Fibroblast of skin of abdomen (primary cell): ENCODE measurements at places on chromosomes 2 and 18.

DNA sequence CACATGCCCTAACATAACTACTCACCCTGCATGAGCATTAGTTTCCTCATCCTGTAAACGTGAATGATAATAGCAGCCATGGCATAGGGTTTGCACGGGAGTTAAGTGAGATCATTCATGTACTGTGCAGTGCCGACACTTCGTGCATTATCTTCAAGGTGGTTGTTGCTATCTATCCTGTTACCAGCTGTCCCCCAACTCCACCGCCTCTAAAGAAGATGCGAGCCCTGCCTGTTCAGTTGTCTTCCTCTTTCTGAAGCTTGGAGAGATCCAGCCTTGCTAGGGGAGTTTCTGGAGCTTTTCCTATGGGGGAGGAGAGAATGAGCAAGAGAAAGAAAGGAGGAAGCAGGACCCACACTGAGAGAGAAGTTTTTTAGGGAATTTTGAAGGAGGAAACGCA, 34.4 kb downstream of the YPEL5 start:
- no peak for DNase-seq

GRCh38 chr2:176521878-176522670, 252.8 kb downstream of the MTX2 start:
- no peak for DNase-seq

- no peak for DNase-seq
Observed at GRCh38 chr18:47821314-47821713, 109.1 kb downstream of the SMAD2 start.

DNA sequence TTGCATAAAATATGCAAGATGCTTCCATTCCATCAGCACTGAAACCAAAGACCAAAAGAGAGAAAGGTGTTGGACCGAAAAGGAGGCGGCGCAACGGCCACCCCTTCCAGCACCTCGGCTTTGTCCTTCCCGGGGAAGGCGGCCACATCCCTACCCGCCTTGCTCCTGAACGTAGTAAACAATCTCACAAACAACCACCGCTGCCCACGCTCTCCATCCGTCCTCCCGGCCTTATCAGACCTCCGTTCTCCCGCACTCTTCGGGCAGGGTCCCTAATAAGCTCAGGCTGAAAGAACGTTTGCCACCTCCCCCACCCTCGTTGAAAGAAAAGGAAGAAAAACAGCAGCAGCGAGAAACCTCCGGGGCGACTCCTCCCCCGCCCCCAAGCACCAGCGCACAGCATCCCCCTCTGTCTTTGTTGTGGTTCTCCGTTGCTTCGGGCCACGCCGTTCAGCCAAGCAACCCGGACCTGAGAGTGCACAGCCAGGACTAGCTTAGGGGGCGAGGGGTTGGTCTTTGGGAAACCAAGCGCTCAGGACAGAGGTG, 4.4 kb downstream of the EVX2 start:
- DNase-seq: no peak

- DNase-seq: peak; percentile 70
Observed at GRCh38 chr2:56299171-56299691, 115.4 kb downstream of the CCDC85A start.

GRCh38 chr2:211494536-211494935, 938.1 kb downstream of the CPS1 start:
- DNase-seq: no peak

- peak; percentile 32 for DNase-seq
Observed at GRCh38 chr18:64219517-64219916, 70.6 kb upstream of the LINC00305 start.

DNA sequence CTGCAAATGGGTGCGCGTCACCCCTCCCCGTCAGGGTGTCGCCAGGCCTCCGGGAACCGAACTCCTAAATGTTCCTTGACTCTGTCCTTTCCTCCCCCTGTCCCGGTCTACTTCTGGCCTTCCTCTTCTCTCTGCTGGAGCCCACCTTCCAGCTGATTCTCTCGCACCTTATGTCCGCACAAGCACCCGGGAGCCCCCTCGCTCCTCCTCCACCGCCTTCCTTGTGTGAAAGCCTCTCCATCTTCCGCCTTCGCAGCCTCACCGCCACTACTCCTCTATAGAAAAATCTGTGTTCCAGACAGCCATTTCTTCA, 627 bp upstream of the KIF3C start:
- no peak for DNase-seq

GRCh38 chr2:197077336-197077735, 150.8 kb upstream of the PGAP1 start:
- DNase-seq: peak; percentile 36

GRCh38 chr18:77093586-77093985, 39.0 kb downstream of the MBP start:
- no peak for DNase-seq

GRCh38 chr18:79902640-79903039, 48.8 kb downstream of the SLC66A2 start:
- no peak for DNase-seq

GRCh38 chr2:119364798-119365197, 1.8 kb downstream of the C2orf76 start:
- no peak for DNase-seq

DNA sequence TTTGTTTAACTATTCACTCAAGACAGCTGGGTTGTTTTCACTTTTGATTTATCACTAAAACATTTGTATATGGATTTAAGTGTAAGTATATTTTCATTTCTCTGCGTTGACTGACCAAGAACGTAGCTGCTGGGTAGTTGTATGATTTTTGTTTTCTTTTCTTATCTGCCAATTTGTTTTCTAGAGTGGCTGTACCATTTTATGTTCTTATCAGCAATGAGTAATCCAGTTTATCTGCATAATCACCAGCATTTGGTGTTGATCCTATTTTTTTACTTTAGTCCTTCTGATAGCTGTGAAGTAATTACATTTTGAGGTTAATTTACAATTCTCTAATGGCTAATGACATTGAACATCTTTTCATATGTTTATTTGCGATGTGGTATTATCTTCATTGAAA, 1178.4 kb upstream of the TMEFF2 start:
- no peak for DNase-seq

GRCh38 chr2:41926614-41927580, 120.9 kb upstream of the PKDCC start:
- no peak for DNase-seq

DNA sequence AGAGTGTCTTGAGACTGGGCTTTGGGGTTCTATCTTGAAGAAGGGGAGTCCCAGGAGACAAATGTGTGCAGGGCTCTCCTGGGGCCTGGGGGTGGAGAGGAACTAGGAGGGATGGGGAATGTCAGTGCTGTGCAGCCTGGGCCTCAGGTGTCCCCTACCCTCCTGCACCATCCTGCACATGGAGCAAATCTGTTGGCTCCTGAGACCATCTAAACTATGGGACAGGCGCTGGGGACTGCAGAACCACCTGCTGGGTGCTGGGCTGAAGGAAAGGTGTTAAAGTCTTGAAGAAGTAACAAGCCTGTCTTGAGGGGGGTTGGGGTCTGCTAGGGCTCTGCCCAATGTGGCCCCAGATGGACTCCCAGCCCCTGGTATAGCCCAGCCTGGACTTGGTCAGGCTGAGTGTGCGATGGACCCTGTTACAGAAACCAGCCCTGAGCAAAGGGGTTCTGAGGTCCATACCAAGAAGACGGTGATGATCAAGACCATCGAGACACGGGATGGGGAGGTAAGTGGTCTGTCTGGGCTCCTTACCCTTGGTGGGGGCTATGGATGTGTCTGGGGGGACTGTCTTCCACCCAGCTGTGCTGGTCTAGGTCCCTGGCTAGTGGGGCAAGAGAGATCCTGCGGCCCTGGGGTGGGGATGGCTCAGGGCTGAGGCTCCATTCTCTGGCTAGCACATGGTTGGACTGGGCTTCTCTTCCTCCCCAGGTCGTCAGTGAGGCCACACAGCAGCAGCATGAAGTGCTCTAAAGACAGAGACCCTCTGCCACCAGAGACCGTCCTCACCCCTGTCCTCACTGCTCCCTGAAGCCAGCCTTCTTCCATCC, 7.3 kb downstream of the DES start:
- DNase-seq: no peak

DNA sequence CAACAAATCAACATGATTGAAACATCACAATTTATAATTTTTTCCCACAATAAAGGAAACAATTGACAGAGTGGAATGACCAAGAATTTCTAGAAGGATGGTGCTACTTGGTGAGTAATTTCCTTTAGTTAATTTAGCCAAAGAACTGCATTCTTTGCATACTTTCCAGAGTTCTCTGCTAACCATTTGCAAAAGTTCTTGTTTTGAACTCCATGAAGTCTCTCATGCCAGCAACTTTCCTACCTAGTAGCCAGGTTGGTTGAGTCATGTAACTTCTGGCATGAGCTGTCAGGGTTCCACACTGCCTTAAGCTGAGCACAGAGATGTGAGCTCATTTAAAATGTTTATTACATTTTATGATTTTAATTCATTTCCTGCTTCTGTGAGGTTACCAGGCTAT, 539.6 kb downstream of the PID1 start:
- DNase-seq: peak; percentile 86

GRCh38 chr2:219551441-219552381, 7.9 kb downstream of the TMEM198 start:
- no peak for DNase-seq

DNA sequence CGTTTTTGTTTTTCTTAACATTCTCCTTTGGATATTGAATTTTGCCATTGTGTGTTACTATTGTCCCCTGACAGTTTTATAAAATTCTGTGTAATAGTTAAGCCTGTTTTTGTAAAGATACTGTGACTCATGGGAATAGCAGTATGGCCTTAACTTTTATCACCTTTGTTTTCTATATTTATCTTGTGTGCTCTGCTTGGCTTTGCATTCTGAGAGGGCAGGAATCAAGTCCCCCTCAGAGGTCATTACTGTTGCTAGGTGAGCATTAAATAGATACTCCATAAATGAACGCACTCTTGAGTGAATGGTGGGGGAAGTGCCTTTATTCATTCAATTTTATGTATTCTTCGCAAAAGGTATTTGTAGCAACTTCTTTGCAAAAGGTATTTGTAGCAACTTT, 160.0 kb downstream of the PHLPP1 start:
- DNase-seq: no peak

DNA sequence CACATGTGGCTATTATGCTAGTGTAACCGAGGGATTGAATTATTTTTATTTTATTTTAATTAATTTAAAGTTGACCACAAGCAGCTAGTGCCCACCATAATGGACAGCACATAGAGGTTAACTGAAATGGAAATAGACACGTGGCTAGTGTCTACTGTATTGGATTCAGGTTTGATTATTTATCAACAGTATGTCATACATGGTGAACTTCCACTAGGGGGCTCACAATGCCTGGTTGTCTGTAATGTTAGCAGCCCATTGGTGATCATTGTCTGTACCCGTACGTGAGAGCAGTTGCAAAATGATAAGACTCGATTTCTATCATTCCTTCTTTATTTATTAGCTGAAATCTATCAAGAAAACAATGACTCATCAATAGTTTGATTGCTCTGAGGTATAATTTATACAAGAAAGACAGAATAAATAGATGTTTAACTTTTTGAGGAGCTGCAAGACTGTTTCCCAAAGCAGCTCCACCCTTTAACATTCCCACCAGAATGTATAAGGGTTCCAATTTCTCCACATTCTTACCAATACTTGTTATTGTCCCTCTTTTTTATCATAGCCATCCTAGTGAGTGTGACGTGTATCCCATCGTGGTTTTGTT, 76.5 kb downstream of the CYBRD1 start:
- DNase-seq: peak; percentile 64

- no peak for DNase-seq
Observed at GRCh38 chr18:52409727-52410126, 69.7 kb downstream of the DCC start.

- no peak for DNase-seq
Observed at GRCh38 chr2:16644221-16644925, 21.3 kb downstream of the CYRIA start.

DNA sequence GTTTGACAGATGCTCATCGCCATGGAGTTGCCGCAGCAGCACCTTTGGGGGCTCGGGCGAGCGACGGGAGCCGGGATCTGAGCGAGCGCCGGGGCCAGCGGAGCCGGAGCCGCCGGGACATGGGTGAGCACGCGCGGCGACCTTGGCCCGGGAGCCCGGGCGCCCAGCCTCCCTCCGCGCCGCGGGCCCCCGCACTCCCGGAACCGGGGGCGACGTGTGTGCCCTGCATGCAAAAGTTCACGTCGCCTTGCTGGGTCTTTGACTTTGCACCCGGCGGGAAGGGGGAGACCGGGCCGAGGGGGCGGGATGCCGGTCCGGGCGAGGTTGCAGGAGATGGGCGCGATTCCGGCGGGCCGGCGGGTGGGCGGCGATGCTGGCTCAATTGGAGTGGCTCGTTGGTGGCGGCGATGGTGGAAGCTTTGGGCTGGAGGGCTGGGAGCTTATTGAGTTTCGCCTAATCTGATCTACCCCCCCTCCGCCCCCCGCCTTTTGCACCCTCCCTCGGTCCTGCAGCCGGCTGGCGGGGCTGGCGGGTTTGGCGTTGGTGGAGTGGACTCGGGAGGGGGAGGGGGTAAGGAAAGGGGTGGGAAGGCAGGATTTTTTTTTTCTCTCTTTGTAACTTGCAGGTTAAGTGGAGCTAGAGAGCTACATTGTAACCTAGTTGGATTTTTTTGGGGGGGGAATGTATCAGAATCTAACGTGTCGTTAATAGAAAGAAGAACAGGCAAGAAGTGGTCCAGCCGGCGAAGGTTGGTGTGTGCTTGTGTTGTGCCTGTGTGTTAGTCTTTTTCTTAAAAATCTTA, at the start of gene SETBP1:
SETBP1 (plus strand) TSS at position 616 of the 803 bp plus-strand sequence. CDS start 20,459 bp downstream, outside the sequence.
- DNase-seq: peak; percentile 71

DNA sequence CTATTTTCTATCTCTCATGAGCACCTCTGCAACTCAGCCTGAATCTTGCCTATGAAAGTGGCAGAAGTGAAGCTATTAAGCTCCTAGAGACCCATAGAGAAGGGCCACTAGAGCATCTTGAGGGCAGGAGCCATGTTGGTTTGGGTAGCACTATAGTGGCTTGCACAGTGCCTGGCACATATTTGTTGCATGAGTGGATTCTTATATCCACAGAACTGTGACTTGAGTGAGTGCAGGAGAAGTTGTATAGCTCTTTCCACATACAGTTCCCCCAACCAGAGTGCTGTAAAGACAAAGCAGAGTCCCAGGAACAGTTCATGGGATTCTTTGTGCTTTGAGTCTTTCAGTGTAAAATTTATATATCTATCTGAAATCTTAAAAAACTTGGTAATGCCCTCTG, 205.5 kb upstream of the FOSL2 start:
- no peak for DNase-seq

DNA sequence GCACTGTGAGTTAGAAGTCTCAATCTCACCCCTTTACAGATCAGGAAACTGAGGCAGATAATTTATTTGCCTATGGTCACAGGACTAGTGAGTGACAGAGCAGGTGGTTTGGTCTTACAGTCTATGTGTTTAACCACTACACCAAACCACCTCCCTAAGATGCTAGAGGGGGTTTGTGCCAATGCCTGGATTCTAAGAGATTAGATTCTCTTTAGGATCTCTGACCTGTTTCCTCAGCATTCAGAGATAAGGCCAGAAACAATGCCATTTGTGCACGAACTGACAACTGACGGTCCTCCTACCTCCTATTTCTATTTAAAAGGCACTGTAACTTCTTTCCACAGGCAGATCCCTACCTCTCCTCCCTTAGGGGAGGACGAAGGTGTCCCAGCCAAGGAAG, 2.3 kb upstream of the SLC20A1 start:
- DNase-seq: no peak

- peak; percentile 40 for DNase-seq
Observed at GRCh38 chr2:186532891-186533290, 46.8 kb downstream of the ZC3H15 start.

- DNase-seq: peak; percentile 65
Observed at GRCh38 chr2:9250091-9250490, 43.5 kb downstream of the ASAP2 start.
